Endothelial cell (in vitro differentiated cells): ENCODE measurements at places on chromosomes 7 and 10.
A peak's percentile ranks its signal among the peaks of the same experiment; 100 is the strongest.

- DNase-seq = no peak
Measured at GRCh38 chr7:31019509-31019908, 32.6 kb upstream of the ADCYAP1R1 start.

DNA sequence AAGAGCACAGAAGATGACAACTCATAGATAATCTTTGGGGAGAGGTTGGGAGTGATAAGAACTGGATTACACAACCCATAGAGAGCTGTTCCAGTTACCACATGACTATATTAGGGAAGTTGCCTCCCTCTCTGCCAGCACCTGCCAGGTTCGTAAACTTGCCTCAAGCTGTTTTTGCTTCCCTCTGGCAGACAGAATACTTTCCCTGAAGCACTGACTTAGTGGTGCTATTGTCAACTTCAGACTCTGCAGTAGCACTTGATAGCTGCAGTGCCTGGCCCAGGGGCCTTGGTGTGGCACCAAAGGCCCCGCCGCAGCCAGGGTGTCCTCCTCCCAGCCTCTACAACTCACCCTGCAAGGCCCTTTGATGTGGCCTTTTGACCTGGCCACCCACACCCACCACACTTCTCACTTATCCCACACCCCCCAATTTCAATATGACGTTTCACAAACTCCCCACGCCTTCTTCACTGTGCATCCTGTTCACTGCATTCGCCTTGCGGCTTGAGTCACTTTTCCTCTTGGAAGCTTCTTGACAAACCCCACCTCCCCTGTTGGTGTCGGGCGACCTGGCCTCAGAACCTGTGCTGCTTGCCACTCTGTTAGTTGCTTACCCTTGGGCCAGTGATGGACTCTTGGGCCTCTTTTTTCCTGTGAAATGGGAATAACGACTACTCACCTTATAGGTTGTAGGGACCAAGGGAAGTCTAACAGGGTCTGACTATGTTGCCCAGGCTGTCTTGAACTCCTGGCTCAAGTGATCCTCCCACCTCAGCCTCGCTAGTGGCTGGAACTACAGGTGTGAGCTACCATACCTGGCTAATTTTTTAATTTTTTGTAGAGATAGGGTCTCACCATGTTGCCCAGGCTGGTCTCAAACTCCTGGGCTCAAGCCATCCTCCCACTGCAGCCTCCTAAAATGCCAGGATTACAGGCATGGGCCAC lies 50.2 kb upstream of the PODXL start:
- DNase-seq = no peak

- no peak for DNase-seq
Measured at GRCh38 chr10:132094581-132095234, 29.0 kb downstream of the JAKMIP3 start.

DNA sequence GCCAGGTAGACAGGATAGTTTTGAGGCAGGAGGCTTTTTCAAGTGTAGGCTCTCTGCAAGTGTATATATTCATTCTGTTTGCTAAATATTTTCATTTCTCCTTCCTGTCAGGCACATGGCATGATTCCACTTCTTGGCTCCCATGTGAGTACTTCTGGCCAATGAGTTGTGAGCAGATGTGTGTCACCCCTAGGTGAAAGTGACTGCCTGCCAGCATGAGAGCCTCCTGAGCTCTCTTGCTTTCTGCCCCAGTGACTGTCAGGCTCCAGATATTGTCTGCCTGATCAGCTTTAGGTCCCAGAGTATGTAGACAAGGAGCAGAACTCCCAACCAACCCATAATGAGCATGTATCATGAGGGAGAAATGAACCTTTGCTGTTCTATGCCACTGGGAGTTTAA lies 257.6 kb upstream of the NPY start:
- DNase-seq = no peak

- no peak for DNase-seq
Measured at GRCh38 chr7:140596519-140597427, 43.8 kb downstream of the DENND2A start.

GRCh38 chr10:10307036-10307435 lies 710.6 kb upstream of the CELF2 start:
- no peak for DNase-seq

DNA sequence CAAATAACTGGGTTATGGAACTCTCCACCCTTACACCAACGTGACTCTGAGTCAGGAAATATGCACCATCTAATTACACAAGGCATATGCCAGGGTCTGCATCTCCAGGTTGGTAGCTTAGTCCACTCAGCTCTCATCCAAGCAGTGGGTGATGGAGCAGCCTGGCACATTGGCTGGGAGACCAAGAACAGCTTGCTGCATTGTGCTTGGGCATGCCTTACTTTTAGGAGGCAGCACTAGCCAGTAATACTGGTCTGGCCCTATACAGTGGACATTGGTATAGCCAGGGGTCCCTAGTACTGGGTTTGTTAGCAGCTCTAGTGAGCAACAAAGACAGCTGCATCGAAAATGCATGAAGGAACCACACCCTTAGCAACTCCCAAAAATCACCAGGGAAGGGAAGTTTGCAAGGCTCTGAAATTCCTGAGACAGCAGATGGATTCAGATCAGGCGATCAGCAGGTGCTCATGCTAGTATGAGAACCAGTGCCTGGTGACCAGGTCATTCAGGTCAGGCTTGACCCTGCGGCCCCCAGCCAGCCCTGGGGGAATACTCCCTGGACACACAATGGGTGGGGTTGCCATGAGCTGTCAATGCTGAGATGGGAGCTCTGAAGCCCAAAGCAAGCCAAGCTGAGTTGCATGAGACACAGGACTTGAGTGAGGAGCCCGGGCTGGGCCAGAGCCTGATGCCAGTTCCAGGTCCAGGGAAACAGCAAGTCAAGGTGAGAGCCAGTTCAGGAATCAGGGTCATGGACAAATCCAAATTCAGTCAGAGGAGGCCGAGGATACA lies 217.9 kb upstream of the ZMIZ1 start:
- no peak for DNase-seq

DNA sequence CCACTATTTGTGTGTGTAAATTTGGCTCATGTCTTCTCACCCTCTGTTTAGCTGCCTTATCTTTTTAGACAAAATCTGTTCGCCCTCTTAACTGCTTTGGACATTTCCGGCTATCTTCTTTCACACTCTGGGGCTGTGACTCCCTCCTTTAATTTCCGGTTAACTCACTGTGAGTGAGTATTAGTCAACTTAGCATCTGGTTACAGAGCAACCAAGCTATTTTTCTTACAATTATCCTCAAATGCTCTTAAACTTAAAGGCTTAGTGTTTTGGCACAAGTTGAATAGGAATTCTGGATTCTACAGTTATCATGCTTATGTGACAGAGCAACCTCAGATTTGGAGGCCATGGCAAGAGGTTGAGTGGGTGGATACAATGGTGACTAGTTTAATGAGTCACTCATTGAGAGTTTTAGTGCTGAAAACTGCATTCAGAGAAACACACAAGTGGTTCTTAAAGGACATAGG lies 177.6 kb upstream of the SEMA3A start:
- no peak for DNase-seq

DNA sequence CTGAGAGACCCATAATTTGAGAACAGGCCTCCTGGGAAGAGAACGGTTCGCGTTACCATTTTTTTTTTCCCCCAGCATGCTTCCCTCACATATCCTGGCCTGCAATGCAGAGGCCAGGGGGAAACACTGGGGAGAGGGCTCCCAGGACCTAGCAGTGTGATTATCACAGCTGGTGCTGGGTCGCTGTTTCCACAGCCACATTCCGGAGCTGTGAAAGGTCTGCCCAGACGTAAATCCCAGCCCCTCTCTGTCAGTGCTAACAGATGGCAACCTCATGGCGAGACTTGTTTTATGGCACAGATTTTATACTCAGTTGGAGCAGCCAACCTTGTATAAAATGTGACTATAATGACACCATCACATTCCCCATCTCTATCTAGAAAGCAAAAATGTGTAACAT lies 150.5 kb downstream of the PLXDC2 start:
- DNase-seq = peak; percentile 18

GRCh38 chr10:93065675-93066543 lies 5.3 kb downstream of the CYP26C1 start:
- DNase-seq = no peak

DNA sequence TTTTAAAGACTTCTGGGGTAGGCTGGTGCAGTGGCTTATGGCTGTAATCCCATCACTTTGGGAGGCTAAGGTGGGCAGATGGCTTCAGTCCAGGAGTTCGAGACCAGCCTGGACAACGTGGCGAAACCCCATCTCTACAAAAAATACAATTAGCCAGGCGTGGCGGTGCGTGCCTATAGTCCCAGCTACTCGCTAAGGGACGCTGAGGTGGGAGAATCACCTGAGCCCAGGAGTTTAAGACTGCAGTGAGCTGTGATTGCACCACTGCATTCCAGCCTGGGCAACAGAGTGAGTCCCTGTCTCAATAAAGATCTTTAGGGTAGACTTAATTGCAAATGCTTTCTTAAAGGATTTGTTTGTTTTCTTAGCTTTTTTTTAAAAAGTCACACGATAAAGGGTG lies 29.3 kb downstream of the PTPN12 start:
- DNase-seq = no peak

DNA sequence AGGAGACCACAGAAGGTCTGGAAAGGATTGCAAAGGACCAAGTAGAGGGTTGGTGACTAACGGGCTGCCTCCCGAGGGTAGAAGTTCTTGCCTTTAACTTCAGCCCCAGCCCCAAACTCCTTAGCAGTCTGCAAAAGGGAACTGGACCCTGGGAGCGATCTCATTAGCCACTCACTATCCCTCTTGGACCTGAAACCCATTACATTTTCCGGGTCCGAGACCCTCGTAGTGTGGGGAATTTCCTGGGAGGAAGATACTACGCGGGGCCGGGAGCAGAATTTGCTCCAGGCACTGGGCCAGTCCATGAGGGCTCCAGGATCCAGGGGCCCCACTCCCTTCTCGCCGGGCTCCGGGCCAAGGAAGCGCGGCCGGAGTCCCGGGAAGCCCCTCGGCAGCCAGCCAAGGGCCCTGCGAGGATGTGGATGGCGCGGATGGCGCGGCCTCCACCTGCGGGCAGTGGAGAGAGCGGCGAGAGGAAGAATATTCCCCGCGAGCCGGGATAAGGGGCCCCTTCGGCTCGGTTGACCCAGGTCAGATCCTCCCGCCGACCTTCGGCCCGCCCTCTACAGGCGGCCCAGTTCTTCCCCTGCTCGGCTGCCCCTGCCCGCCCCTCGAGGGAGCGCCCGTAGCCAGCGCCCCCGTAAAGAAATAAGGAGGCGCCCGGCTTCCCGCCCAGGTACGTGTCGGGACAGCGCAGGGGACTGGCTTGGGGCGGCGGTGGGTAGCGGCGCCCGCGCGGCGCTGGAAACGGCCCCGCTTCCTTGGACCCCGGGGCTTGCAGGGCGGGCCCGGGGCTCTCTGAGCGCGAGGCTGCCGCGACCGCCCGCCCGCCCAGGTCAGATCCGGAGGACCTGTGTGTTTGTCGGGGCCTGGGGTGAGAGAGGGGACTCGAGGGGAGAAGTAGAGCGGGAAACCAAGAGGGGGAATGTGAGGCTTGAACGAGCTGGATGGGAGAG lies at the start of gene MYO3A:
Gene MYO3A, plus strand, starts transcription at position 577 of the 956 bp plus-strand sequence. CDS start 17,882 bp downstream, outside the sequence.
- DNase-seq = peak; percentile 47

DNA sequence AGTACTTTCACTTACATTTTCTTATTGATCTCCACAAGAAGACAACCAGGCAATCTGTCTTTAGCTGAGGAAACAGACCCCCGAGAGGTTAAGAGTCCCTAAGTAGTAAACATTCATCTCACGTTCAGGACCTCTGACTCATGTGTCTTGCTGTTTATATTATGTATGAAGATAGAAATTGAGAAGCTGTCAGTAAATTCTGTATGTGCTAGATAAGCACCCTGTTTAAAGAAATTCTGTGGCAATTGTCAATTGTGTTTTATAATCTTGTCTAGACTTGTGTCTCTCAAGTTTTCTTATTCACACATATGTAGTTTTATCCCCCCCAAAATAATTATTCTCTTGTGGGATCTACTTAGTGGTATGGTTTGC lies 14.5 kb downstream of the ADK start:
- no peak for DNase-seq

- no peak for DNase-seq
Measured at GRCh38 chr10:129900825-129901224, 63.2 kb downstream of the EBF3 start.

DNA sequence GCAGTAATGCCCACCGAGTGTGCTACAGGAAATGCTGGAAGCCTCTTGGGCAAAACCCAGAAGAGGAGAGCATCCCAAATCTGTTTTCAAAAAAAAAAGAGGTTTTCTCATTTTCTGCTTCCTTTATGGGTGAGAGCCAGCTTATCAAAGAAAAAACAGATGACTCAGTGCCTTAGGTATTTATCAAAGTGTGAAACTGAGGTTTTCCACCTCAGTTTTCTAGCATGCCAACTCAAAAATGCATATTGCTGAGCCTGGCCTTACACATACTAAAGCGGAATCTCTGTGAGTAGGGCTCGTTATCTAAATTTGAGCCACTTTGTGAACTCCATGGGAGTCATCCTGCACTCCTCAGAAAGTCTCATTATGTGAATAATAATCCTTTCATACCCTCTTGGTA lies 705.1 kb downstream of the SUGCT start:
- no peak for DNase-seq

DNA sequence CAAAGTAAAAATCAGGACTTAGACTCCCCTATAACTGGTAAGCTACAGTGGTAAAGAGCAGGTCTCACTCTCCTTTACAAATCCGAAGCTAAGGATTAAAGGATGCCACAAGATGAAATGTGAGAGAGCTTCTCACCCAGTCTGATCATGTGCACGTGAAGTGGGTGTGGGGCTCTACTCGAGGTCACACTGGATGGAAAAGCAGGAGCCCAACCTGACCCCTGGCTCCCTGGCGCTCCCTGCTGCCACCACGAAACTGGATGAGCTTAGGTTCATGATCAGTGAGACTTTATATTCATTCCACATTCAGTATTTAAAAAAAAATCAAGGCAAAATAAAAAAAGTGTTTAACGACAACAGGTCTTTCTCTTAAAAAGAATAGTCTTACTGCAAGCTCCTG lies 21.7 kb upstream of the FOXI2 start:
- no peak for DNase-seq

GRCh38 chr10:116211682-116212081 lies 61.3 kb downstream of the GFRA1 start:
- no peak for DNase-seq

DNA sequence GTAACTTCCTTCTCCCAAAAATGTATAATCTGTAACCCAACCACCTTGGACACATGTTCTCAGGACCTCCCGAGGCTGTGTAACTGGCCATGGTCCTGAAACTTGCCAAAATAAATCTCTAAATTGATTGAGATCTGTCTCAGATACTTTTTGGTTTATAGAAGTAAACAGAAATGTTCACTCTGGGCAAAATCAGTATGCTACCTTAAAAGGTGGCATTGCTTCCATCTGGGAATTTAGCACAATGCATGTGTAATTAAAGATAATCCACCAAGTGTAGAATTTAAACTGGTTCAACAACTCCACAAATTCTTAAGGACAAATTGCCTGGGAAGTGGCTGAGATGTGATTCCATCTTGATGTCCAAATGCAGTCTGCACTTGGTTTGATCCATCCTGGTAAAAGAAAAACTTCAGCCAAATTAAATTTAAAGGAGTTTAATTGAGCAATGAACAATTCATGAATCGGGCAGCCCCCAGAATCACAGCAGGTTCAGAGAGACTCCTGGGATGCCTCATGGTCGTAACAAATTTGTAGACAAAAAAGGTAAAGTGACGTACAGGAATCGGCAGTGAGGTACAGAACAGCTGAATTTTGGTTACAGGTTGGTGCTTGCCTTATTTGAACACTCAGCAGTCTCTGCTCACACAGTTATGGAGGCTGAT lies 102.6 kb upstream of the PFKP start:
- DNase-seq = peak; percentile 10
